ENCODE measurements at places on chromosomes 3 and 15.

- DNase-seq: no peak
These were observed 200.8 kb upstream of the GOLGA6L4 start for GRCh38 chr15:84034578-84035398.

DNA sequence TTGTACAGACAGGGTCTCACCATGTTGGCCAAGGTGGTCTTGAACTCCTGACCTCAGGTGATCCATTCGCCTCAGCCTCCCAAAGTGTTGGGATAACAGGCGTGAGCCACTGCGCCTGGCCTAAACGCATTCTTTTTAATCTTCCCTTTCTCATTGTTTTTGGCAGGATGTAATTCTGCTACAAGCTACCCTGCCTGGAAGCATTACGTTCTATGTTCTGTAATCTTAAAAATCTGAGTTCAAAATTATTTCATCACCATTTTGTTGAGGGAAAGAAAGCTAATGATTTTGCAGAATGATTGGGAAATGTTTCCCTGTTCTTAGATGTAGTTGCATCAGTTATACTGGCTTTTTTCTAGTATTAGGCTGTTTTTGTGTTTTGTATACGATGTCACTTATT is 71.5 kb downstream of the RGMA start:
- DNase-seq: no peak

GRCh38 chr3:171876680-171877147 is 33.6 kb downstream of the TMEM212 start:
- DNase-seq: no peak

DNA sequence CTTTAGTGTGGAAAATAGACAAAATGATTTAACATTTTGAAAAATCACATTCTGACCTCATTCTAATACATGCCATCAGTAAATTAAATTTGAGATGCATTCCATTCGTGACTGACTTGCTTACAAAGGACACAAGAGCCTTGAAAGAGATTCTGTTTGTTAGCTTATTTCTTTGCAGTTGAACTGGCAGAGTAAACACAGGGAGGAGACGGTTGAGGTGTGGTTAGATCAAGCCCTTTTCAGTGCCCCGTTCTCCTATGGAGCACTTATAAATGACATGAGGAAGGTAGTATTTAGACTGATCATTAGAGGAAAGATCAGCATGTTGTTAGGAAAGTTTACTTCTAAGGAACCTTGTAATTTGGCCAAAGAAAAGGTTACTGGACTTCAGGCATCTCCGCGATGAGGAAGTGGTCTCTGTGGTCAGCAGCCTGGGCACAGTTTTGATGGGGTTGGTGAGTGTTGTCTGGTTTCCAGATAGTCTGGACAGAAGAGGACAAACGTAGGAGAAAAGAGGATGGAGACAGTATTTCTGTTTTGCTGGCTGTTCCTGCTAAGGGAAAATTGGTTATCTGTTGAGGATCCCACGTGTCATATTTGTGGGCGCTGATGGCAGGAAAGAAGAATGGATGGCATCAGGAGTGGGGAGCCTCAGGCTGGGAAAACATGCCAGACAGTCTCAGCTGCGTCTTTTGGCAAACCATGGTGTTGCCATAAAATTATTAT is 328.9 kb upstream of the TBL1XR1 start:
- no peak for DNase-seq

- peak; percentile 86 for DNase-seq
These were observed 961 bp downstream of the HAPLN3 start for GRCh38 chr15:88894348-88894818.

DNA sequence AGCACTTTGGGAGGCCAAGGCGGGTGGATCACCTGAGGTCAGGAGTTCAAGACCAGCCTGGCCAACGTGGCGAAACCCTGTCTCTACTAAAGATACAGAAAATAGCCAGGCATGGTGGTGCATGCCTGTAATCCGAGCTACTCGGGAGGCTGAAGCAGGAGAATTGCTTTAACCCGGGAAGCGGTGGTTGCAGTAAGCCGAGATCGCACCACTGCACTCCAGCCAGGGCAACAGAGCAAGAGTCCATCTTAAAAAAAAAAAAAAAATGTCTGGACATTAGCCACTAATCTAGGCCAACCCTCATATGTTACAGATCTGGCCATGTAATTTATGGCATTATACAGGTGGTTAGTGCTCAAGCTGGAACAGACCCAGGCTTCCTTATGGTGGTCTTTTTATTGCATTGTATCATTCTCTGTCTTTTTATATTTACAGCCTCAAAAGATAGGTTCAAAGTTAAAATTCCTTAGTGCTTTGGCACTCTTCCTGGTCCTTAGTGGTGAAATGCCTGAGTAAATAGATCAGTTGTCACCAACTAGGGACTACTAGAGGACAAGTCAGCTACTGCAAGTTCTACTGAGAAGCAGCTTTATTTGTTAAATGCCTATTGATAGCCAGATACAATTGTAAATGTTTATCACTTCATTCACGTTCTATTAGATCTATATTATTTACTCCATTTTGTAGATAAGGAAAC is 16.0 kb downstream of the STARD9 start:
- no peak for DNase-seq

DNA sequence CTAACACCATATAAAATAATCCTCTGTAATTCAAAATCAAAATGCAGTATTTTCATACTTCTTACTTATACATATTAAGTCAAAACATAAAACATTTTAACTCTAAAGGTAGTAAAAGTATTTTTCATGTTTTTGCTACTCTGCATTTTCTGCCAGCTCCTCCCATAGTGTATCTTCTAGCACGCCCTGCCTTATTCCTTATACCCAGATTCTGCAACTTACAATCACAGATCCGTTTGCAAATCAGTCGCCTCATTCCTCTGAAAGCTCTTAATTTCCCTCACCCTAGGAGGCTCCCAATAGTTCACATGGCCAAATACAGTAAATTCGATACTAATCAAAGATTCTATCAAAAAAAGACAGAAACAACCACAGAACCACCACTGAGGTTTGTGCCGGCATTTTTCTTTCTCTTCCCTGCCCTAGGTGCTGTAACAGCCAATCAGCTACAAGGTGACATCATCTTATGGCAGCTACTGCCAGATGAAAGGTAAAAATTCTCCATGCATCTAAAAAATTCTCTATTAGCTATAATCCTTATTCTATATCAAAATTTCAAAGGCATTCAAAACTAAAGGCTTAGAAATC is 72.9 kb downstream of the CLASP2 start:
- DNase-seq: no peak

DNA sequence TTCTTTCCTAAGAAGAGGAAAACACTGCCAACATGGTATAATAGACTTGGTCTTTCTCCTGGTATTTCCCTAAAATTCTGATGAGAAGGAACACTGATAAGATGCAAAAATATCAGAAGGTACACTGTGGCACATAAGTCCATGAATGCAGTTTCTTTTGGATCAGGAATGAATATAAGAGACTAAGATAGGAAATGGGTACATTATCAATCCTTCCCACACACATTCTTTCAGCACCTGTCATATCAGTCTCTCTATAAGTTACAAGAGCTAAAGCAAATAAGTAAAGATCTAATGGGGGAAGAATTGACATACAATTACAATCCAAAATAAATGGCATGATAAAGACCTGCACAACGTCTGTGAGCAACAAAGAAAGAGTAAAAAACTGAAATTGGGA is 1101.0 kb downstream of the ROBO2 start:
- no peak for DNase-seq

GRCh38 chr15:93219859-93220420 is 130.9 kb upstream of the RGMA start:
- no peak for DNase-seq

DNA sequence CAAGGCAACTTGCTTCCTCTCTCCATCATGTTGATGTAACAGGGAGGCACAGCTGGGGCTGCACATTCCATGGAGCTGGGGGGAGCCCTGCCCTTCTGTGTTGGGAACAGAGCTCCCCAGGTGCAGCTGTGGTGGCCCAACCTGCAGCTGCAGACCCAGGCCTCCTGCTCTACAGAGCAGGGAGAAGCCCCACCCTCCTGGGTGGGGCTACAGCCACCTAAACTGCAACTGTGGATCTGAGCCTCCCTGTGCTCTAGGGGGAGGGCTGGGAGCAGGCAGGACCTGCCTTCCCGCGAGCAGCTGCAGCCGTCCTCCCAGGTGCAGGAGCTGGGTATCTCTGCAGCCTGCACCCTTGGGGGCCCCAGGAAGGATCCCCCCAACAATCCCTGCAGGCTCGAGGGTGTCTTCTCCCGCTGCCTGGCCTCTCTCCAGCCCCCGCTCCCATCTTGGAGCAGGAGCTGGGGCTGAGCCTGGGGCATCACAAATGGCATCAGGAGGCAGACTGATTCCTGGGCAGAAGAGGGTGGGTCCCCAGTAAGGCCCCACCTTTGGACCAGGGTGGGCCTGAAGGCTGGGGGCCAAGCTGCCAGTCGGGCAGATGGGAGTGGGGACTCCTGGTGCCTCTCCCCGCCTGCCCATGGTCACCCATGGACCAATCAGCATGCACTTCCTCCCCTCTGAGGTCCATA is 7.4 kb downstream of the LRRC58 start:
- DNase-seq: no peak

DNA sequence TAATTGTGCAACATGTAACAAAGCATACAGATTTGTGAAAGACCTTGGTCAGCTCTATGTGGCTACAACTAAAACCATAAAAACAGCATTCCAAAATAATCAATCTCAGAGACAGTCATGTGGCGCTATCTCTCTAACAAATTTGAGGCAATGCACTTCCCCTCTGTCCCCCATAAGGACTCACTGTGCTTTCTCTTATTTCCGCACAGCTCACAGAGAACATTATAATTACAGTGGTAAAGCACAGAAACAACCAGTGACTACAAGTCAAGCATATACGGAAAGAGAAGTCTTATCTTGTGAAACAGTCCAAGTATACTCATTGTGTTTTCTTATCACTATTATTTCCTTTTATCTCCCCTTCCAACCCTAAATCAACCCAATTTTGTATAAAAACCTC is 64.3 kb downstream of the RYK start:
- no peak for DNase-seq

- DNase-seq: no peak
These were observed 147.3 kb upstream of the DPH6 start for GRCh38 chr15:35693286-35693685.

DNA sequence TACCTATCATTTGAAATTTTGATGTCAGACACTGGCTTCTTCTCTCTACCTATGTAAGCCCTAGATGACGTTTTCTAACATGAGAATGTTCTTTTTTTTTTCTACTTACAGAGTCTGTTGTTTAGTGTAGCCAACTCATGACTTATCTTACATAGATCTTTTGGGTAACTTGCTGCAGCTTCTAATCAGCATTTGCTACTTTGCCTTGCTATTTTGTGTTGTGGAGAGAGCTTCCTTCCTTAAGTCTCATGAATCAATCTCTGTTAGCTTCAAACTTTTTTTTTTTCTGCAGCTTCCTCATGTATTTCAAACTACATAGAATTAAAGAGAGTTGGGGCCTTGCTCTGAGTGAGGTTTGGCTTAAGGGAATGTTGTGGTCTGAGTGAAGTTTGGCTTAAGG is 568.7 kb upstream of the BCHE start:
- no peak for DNase-seq

DNA sequence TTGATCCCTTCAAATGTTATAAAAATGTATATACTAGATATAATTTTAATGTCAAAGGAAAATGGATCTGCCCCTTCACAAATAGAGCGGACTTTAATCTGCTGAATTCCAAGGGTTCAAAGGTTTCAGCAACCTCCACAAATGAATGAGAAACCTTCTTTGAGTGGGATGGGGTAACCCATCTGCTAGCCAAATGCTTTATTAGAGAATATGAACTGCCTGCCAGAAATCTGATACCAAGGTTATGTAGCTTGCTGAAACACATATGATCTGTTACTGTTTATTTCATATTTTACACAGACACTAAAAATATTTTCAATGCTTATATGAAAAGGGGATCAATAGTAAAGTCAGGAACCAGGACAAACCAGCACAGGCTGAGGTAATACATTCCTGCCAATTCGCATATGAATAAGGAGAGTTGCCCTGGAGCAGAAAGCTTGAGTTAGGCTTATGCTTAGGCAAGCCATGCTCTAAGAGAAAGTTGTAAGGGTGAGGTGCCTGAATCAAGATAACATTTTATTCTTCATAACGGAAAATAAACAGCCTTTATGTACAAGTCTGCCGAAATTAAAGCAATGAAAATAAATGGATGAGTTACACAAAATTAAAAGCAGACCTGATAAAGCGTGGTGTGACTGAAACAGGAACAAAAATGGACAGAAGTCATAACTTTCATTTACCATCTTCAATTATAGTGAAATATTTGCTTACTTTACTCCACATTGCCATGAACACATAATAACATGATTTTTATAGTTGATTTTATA is 26.5 kb downstream of the PLOD2 start:
- DNase-seq: no peak

GRCh38 chr3:8757551-8758518 is 11.6 kb downstream of the OXTR start:
- DNase-seq: no peak

- no peak for DNase-seq
These were observed 296.1 kb downstream of the LSAMP start for GRCh38 chr3:116148881-116149851.

DNA sequence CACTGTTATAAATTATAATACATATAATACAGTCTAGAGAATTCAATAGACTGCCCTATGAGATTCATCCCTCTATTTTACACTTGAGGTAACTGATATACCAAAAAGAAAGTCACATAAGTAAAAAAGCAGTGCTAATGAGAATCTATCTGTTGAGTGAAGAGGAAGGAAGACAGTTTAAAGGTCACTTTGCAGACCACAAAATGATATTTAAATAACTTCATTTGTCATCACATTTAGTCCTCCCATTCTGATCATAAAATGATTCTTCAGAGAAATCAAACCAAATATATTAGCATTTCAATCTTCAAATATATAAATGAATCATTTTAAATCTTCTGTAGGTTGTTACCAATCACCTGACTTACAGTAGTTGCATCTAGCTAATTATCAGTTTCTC is 60.5 kb upstream of the CCDC50 start:
- no peak for DNase-seq

DNA sequence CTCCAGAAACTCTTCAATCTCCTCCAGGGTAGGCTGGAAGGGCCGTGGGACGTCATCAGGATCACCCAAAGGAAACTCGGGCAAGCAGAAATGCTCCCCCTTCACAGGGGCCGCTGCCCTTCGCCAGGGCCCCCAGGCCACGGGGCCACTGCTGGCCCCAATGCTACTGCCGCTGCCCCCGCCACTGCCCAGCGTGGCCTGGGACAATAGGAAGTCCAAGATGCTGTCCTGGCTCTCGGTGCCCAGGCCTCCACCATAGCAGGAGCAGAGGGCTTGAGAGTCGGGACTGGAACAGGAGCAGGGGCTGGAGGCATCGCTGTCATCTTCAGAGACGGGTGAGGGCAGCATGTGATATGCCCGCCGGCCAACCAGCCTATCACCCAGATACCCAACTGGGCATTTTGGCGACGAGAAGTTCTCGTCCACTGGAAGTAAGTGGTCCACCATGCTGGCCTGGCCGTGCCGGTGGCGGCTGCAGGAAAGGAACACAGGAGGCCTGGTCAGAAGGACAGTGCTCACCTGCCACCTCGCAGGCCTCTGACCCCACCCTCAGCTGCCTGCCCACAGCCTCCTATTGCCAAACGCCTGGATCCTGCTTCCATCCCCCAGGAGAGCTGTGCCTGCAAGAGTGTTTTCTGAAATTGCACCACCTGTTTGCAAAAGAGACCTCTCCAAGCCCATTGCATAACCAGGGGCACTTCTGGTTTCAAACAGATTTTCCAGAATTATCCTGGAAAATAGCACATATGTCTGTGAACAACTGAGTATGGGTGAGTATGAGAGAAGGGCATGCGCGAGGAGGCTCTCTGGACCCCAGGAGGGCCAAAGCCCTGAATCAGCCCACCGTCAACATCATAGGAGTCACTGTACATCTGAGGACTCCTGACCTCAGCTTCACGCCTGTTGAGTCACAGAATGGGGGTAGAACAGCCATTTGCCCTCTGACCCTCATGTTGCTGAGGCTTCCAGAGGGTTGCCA is 4.4 kb downstream of the KLF15 start:
- DNase-seq: no peak

- no peak for DNase-seq
These were observed 168.1 kb upstream of the OSTN start for GRCh38 chr3:191030929-191031328.
